ENCODE measurements at places on chromosomes 3 and 15. TPM values are rescaled to one million over a fixed set of nuclear protein-coding genes. Genes with fewer than 3 reads are reported as not detected.

Gene PRR23A
- total RNA-seq: not detected

Gene SACM1L
- total RNA-seq: 20.5 TPM

Gene HES1
- total RNA-seq: 31.4 TPM

Gene MYZAP
- 7.9 TPM for total RNA-seq

Gene ERICH6
- total RNA-seq: 0.07 TPM

Gene TNK2
- 13.9 TPM for total RNA-seq

Gene SNTN
- not detected for total RNA-seq

Gene CHRNA7
- 2.0 TPM for total RNA-seq

Gene HCN4
- 0.17 TPM for total RNA-seq

Gene ARHGEF26
- total RNA-seq: 4.1 TPM

Gene UQCRC1
- 314 TPM for total RNA-seq
